Stimulated activated CD8-positive, alpha-beta memory T cell treated with anti-CD3 and anti-CD28 coated beads, Interleukin-4, amount 100 ng/mL, for 1 hour (primary cell): ENCODE measurements at places on chromosomes 2 and 18.

- no peak for DNase-seq
These were observed 13.3 kb downstream of the ANKRD44 start for GRCh38 chr2:197297266-197297665.

DNA sequence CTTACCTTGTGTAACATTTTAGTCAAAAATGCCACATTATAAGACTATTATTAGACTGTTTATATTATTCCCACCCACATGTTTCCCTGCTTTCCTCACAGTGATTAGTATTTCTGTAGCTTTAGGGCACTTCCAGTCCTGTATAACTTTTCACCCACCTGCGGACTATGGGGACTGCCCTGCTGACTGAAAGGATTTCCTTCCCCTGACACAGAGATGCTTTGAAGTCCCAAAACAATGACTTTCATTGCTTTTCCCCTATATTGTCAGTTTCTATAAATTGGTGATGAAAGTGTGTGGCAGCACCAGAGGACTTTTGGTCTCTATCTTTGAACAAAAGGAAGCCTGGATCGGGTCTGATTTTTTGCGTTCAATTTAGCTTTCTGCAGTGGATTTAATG lies 59.0 kb upstream of the OTX1 start:
- DNase-seq: no peak

GRCh38 chr2:142876423-142876822 lies 1.0 kb upstream of the KYNU start:
- DNase-seq: no peak

GRCh38 chr18:54991981-54992380 lies 32.7 kb upstream of the CCDC68 start:
- DNase-seq: no peak

- DNase-seq: no peak
These were observed 286.0 kb downstream of the TSN start for GRCh38 chr2:122041455-122041854.

DNA sequence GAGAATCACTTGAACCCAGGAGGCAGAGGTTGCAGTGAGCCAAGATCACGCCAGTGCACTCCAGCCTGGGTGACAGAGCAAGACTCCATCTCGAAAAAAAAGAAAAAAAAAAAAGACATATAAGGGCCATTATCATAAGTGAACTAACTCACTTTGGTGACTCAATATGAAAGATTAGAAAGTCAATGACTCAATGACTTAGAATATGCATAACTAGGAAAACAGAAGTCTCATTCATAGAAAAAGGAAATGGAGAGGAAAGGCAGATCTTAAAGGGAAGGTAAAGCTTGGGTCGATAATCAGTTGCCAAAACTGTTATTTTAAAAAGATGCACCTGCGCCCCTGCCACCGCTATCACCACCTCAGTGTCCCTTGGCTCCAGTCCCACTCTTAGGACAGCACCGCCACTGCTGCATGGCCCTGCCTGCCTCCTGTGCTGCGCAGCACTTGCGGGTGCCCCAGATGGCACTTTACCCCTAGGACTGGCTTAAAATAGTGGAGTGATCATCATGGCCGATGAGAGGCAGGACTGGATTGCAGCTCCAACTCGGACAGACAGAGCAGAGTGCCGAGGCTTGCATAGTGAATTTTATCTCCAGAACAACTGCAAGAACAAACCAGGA lies 54.7 kb downstream of the INO80D start:
- DNase-seq: no peak

GRCh38 chr2:84442888-84443287 lies 16.2 kb downstream of the SUCLG1 start:
- no peak for DNase-seq

DNA sequence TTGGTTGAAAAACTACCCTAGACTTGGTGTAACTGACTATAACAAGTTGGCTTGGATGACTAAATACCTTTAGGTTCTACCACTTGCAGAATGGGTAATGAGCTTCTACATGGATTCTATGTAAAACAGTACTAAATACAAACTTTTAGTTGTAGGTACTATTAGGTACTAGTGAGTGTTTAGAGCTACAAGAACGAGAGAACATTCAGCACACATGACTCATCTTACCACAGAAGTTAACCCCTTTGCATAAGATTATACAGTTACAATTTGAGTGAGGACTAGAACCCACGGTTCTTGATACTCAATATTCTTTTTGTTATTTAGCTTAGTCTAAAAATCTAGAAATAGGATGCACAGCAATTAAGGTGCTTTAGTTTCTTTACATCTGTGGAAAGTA lies 101.7 kb upstream of the TFCP2L1 start:
- DNase-seq: no peak

DNA sequence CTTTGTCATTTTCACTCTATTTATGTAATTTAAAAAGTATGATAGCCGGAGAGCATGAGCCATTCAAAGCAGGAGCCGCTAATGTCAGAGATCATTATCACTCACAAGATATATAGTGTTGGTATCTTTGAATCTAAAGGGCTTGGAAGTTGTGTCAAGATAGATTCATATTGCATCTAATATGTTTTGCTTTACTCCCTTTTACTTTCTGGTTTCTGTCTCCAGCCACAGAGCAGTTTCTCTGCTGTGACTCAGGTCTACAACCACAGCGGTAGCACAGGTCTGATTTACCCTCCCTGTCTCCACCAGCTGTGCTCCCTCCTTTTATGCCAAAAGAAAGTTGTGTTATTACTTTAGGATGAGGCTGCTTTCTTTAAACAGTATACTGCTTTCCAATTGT lies 424.0 kb downstream of the ARHGAP15 start:
- DNase-seq: no peak

- no peak for DNase-seq
These were observed 304.3 kb downstream of the CDCA7 start for GRCh38 chr2:173658946-173659371.

- no peak for DNase-seq
These were observed 43.8 kb downstream of the ARL6IP6 start for GRCh38 chr2:152762202-152762601.
